Right renal pelvis (tissue), 4 donors: ENCODE measurements at places on chromosomes 4 and X.
A peak's percentile ranks its signal among the peaks of the same experiment; 100 is the strongest.

GRCh38 chrX:151970661-151971060 lies 3.8 kb downstream of the GABRE start:
- DNase-seq: no peak

DNA sequence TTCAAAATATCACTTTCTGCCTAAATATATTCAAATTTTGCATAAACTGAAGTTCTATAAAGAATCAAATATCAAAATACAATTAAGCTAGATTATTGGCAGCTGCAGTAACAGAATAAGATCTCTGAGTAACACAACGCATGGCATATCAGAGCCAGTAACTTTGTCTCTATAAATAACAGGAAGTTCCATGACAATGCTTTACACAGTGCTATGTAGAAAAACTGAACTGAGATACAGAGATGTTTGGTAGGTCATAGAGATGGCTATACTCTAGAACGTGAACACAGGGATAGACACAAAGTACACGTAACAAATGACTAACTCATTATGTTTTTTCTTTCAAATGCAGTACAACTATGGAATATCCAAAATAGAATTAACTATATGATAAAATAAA lies 18.2 kb downstream of the UBE2D3 start:
- no peak for DNase-seq

DNA sequence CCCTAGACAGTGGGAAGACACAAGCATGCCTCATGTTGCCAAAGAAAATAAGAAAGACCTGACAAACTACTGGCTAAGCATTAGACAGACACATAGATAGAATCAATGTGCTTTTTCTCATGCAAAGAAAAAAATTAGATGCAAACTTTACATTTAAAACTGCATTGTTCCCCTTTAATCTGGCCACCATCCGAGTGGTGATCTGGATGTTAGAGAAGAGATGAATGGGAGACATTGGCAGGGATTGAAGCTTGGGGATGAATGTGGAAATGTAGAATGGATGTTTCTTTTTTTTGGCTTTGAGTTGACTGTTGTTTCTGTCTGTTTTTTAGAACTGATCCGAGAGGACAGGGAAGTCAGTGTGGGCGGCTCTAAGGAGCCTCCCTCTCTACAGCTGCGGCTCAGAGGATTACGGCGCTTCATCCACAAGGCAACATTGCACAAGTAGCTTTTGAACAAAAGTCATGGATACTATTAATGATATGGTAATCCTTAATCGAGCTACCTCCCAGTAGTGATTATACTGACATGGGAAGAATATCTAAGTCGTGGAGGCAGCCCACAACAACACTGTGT lies 53.0 kb downstream of the HELT start:
- DNase-seq: no peak

DNA sequence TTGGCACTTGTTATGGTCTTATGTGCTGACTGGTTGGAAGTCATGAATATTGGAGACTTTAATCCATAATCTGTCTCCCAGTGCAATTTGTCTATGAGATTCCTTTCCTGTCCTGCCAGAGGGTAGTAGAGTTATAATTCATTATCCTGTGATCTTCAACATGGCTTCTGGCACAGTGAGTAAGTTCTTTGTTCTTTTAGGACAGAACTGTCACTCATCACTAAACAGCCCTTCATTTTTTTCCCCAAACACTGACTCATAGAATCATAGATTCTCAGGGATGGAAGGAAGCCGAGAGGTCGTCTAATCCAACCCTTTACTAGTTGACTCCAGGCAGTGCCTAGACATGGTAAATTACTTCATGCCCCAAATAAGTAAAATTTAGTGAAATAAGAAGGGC lies 78.4 kb downstream of the LUZP4 start:
- DNase-seq: no peak

DNA sequence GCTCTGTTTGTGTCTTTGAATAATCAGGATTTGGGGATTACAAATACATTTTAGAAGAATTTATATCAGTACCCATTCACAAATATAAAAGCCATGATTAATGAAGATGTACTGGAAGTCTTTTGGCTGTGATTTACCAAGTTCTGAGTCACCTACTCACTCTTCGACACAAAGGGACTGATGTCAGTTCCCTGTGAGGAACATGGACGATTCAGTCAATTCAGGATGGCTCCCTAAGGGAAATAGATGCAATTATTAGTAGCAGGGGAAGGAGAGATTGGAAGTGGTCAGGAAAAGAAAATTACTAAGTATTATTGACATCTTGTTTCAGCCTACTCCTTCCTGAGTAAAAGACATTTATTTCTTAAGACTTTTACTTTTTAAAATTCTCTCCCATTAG lies 550.7 kb upstream of the SLIT2 start:
- no peak for DNase-seq

DNA sequence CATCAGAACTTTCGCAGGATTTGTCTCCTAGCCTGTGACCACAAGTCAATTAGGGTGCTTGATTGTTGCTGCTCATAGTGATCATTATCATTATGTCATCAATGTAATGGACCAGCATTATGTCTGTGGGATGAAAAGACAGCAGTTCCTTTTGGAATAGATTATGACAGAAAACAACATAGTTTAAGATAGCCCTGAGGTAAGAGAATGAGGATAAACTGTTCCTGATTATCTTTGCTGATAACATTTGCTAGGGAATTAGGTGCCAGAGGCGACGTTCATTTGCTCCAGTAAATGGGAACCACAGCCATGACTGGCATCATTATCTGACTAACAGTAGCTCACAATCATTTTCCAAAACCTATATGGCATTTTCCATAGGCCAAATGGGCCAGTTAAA lies 12.7 kb upstream of the THOC2 start:
- no peak for DNase-seq

DNA sequence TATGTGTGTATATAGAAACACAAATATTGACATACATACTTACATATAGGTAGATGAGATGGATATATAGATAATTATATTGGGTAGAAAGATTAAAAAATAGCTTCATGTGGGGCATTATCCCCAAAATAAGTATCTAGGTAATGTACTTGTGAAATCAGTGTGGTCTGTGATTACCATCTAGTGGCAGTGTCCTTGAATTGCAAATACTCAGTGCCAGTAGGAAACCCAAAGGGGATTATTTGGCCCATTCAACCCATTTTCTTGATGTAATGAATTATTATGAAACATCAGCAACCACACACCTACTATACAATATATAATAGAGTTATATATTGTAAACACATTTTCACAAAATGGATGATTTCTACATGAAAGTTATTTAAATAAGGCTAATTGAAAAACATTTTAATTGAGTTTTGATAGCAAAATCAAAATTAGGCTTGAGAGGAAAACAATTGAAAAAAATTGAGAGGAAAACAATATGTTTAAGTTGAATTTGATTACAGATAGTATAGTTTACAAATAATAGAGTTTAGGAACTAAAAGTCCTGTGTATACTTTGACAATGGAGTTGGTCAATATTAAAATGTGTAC lies 389.4 kb downstream of the GALNTL6 start:
- no peak for DNase-seq

GRCh38 chrX:51803833-51804232 lies 60.6 kb downstream of the GSPT2 start:
- DNase-seq: no peak

GRCh38 chr4:154560824-154561231 lies 2.0 kb upstream of the FGB start:
- no peak for DNase-seq

DNA sequence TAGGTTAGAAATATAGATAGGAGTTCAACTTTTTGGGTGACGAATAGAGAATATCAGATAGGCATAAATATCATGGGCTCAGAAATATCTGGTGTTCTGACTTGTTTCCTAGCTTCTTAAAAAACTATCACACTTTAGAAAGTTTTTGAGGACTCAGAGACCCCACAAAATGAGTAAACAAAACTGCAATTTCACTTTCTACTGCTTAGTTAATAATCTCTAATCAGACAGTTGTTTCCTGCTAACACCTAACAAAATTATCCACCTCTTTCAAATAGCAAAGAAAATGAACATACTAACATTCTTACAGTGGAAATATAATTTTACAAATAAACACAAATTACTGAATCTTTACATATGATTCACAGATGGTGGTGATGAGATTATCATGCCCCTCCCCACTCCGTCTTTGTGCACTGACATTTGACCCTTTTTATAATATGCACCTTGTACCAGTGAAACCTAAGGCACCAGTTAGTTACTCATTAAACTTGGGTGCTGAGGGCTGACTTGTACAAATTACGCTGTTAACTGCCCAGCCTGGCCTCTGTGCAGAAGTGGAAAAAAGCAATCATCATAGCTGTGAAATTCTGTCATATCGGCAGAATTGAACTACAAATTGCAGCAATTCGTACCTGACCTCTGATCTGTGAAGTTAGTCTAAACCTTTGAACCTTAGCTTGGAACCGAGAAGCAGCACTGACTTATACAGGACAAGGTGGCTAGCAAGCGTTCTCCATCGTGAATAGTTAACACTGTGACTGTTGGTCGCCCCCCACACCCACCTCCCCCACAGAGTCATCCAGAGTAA lies 138.7 kb downstream of the CHRNA9 start:
- peak; percentile 36 for DNase-seq

DNA sequence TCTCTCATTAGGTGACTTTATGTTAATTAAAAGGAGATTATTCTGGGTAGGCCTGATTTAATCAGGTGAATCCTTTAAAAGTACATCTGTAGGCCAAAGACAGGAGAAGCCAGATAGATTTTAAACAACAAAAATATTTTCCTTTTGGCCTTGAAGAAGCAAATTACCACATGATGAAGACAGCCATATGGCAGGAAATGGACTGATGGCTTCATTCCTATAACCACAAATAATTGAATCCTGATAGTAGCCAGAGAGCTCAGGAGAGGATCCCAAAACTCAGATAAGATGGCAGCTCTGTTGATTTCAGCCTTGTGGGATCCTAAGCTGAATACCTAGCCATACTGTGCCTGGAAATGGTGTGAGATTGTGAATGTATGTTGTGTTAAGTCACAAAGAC lies 66.1 kb upstream of the PRKX start:
- no peak for DNase-seq

DNA sequence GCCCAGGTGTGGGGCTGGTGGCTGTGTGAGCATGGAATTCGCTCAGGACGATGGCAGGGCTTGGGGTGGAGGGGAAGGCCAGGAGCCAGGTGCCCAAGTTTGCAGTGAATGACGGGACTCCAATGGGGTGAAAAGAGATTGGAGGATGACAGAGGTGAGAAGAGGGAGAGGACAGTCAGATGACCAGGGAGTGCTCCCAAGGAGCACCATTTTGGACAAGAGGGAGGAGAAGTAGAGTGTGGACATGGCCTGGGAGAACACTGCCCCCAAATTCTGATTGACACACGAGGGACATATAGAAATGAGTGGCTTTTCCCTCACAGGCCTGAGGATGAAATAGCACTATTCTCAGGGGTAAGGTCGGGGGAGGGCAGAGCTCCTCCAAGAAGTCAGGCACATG lies 6.7 kb downstream of the MRFAP1 start:
- no peak for DNase-seq

DNA sequence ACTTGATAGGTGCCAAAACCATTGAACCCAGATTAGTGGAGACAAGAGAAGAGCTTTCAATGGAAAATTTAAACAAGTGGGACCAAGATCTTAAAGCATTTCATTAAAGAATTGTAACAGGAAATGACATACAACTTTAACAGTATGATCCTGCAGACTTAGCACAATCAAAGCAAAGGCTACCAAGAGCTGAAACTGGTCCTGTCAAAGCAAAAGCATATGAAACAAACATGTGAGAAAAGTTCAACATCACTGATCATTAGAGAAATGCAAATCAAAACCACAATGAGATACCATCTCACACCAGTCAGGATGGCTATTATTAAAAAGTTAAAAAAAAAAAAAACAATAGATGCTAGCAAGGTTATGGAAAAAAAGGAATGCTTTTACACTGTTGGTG lies 425.6 kb downstream of the IL1RAPL1 start:
- no peak for DNase-seq

GRCh38 chr4:99091216-99091575 lies 2.6 kb upstream of the ADH5 start:
- DNase-seq: no peak

DNA sequence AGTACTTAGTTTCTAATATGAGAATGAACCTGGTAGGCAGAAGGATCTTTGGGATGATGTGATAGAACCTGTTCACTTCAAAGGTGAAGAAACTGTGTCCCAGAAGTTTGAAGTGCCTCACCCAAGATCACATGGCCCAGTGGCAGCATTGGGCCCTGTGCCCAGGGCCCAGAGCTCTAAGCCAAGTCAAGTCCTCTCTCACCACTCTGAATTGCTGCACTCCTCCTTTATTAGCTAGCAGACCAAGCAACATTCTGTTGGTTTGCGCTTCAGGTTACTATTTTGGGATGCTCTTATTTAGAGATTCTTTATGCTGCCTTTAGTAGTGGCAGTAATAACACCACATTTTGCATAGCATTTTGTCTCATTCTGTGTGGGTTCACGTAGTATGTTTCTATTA lies 82.7 kb downstream of the PARM1 start:
- no peak for DNase-seq

DNA sequence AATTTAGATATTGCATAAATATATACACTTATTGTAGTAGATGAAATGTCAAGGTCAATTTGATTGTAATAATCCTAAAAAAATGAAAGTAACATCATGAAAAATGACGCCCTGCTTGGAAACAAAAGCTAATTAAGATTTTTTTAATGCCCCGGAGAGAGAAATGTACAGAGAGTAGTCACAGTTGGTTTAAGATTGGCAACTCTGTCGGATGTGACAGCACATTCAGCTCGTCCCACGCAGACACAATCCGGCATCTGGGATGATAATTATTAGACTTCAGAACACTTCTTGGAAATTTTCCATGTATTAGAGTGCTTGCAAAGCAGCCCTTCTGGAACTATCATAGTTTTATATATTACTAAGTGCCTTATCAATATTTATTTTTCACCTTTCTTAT lies 478.0 kb downstream of the PDHA2 start:
- DNase-seq: no peak

DNA sequence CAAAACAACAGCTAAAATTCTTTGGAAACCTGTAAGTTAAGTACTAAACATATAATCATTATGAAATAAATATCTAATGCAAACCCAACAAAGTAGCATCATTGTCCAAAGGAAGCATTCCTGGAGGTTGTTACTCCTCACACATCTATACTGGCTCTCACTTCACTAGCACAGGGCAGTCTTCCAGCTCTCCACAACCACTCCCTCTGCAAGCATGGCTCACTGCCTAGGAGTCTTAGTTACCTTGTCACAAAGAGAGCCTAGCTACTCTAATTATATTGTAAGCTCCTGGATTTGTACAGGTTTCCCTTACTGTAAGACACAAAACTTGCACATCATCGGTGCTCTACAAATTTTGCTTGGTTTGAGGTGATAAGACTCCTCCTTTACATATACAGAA lies 76.1 kb downstream of the AMMECR1 start:
- DNase-seq: no peak

- no peak for DNase-seq
Observed at GRCh38 chrX:24702362-24703184, 8.9 kb downstream of the POLA1 start.

GRCh38 chr4:142366769-142367181 lies 479.3 kb downstream of the INPP4B start:
- DNase-seq: no peak

GRCh38 chr4:186606591-186606992 lies 51.2 kb upstream of the MTNR1A start:
- DNase-seq: no peak

GRCh38 chr4:78218260-78218659 lies 161.1 kb downstream of the FRAS1 start:
- no peak for DNase-seq

- no peak for DNase-seq
Observed at GRCh38 chr4:27027428-27027827, 166.8 kb downstream of the STIM2 start.
